AG08396 (cell line): ENCODE measurements at places on chromosomes 4 and X.

DNA sequence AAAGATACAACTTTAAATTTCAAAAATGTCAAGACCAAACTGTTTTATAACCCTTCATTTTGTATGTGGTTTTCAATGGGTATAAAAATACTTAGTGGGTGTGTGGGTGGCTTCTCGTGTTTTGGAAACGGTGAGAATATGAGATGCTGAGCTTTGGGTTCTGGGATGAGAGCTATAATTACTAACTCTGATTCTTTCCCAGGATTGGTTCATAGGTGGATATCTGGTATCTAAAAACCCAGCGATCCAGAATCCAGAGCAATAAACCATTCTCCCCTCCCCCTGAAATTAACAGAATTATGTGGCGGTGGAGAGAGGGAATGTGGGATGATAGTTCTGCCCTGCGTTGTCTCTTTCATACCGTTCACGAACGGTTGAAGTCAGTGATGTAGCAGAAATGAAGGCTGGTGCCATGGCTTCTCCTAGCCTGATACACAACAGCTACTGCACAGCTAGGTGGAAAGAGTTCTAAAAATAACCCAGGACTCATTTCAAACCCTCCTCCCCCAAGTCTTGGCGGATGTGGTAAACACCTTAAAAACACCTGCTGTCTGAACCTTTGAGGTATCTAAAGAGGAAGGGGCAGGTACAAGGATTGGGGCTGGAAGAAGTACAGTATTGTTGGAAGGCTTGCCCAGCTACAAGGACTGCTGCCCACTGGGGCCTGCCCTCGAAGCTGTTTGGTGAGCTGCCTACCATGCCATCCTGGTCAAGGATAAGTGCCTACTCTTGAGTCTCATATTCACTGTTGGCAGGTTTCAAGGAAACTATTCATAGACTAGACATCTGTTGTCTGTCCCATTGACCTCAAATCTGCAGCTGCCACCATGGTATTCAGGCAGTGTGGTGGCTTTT, 44.5 kb downstream of the SEPTIN11 start:
- no peak for DNase-seq

- no peak for DNase-seq
Observed at GRCh38 chr4:25424539-25425228, 47.6 kb downstream of the ANAPC4 start.

GRCh38 chr4:152991398-152991797, 55.3 kb downstream of the FHDC1 start:
- DNase-seq, result no peak

DNA sequence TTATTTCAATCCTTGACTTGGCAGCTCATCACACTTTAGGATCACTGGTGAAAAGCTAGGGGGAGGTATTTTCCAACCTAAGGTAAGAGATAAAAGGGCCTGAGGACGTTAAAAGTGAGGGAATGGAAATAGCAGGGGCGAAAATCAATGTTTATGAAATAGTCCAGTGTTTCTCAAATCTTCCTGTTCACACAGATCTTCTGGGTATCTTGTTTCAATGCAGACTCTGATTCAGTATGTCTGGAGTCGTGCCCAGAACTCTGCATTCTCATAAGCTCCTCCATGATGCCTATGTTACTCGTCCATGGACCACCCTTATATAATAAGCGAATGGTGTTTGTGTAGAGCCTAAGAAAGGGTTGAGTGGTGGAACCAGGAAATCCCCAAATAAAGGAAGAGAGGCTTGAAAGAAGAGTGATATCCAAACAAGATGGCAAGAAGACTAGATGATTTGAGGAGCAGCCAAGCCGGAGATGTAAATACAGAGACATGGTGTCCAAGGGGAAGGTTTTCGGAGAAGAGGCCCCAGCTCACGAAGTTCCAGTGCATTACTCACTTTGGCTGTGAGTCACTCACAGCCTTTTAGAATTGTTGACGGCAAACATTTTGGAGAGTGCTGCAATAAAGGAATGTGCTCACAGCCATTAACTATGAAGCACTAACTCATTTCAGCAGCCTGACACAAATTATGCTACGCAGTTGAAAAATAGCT, 215.6 kb upstream of the PPARGC1A start:
- DNase-seq, result peak; percentile 81

DNA sequence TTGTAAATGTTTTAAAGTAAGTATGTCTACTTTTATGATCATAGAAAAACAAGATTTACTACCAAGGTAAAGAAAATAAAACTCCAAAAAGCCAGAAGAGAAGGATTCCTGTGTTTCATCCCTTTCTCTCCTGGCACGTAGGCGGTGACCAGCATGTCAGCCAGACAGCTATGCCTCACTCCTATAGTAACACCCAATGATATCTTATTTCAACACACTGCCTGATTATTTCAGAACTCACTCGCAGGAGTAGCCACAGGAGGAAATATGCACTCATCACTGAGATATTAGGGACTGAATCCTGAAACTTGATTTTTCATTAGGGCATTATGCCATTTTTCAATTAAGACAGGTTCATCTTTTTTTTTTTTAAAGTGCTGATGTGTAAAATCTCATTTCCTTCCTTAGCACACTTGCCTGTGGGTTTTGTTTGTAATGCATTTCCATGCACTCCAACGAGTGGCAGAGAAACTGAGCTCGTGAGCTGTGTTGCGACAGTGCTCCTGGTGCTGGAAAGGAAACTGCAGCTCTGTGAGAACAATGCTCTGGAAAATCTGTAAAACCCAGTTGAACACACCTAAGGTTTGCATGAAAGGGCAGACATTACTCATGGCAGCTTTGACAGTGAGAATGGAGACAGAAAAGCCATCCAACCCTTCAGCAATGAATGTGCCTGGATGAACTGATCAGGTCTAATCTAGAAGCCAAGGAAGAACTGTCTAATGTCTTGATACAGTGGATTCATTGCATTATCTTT, 18.2 kb downstream of the RAI2 start:
- DNase-seq, result no peak

GRCh38 chr4:152050106-152050505, 289.3 kb upstream of the GATB start:
- no peak for DNase-seq

GRCh38 chrX:40085714-40086113, 12.0 kb downstream of the BCOR start:
- DNase-seq, result no peak

DNA sequence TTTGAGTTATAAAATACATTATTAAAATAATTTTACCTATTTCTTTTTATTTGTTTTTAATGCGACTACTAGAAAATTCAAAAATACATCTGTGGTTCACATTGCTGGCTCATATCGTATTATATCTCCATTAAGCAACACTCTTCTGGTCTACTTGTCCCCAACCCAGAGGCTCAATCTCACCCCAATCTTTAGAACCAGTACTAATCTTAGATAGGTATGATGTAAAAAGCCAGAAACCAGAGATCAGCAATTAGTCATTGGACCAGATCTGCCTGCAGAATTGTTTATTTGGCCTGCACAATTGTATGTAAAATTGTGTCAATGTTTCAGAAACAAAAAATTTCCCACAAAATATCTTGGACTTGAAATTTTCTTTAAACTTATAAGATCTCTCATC, 155.5 kb upstream of the BMP3 start:
- no peak for DNase-seq

- DNase-seq, result no peak
Observed at GRCh38 chr4:184376126-184376838, 98.1 kb downstream of the IRF2 start.

GRCh38 chr4:16155528-16156169, 70.6 kb downstream of the TAPT1 start:
- DNase-seq, result no peak

- peak; percentile 75 for DNase-seq
Observed at GRCh38 chrX:7083468-7084396, 63.8 kb upstream of the STS start.
